ENCODE measurements at places on chromosomes 12 and 14. TPM values are rescaled to one million over a fixed set of nuclear protein-coding genes. Genes with fewer than 3 reads are reported as not detected.

GRCh38 chr14:68074765-68075381 is 255.3 kb downstream of the RAD51B start:
- no peak for DNase-seq

DNA sequence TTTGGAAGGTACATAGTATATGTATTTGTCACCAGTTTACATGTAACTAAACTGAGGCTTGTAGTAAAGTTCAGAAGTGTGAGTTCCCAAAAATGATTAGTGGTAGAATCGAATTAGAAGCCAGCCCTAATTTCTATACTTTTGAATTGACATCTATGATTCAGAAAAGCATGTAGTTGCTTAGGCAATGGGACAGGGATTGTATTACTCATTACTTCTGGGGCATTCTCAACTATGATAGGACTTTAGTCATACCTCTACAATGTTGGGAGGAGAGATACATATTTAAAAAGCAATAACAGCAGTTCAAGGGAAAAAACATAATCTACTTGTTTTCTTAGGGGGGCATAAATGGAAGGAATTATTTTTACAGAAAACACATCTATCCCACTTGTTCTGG is 277.9 kb upstream of the E2F7 start:
- no peak for DNase-seq

Gene NKX2-1
- not detected for total RNA-seq

DNA sequence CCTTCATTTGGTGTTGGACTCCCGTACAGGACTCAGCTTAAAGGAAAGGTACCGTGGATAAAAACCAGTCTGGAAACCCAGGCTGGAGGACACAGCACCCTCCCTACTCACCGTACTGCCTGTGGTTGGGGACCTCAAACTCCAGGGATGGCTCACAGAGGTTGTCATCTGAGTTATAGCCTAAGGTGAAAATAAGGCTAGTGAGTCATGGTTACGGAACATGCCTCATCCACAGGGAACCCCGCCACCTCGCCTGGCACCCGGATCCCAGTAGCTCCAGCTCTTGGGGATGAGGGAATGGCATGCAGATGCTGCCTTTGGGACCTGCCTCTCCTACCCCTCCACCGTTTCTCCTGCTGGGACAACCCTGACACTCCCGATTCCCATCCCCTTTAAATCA is 36.8 kb upstream of the GPR68 start:
- DNase-seq = no peak

DNA sequence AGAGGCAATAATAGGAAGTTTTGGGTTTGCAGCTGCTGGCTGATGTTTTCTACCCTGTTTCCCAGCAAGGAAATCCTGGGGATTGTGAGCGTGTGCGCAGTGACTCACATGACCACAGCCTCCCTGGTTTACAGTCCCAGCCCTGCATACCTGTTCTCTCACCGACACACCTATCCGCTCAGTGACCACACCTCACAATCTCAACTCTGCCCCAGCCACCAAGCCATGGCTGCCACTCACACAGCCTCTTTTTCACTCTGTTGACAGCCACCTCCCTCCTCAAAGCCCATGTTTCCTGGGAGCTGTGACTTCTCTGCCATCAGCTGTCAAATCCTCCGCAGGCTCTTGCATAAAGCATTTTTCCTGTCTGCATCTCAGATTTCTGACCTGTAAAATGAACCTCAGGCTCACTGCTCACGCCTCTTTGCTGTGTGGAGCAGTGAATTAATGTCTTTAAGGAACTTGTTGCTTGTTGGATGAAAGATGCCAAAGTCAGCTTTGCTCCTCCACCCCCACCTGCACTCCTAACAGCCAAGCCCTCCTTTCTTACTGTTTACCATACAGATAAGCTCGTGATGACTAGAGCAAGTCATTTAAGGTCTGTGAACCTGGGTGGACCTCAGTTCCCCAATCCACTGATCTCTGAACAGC is 43.5 kb downstream of the B4GALNT3 start:
- DNase-seq = peak; percentile 91

DNA sequence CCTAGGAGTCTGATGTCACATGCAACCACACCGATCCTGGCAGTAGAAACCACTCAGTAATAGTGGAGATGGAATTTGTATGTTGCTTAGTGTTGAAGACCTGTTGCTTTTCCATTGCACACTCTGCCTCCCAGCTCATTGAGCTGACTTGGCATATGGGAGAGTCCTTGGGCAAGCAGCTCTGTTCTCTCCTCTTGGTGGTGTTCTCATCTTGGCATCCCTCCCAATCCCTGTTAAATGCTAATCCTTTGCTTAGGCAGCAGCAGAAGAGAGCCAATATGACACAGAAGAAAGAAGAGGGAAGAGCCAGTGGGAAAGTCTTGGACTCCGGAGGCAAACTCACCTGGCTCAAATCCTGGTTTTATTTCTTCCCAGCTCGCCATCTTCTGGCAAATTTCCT is 178.0 kb upstream of the CAND1 start:
- no peak for DNase-seq

- DNase-seq = no peak
These were observed 152.4 kb upstream of the PELI2 start for GRCh38 chr14:55965851-55966250.

DNA sequence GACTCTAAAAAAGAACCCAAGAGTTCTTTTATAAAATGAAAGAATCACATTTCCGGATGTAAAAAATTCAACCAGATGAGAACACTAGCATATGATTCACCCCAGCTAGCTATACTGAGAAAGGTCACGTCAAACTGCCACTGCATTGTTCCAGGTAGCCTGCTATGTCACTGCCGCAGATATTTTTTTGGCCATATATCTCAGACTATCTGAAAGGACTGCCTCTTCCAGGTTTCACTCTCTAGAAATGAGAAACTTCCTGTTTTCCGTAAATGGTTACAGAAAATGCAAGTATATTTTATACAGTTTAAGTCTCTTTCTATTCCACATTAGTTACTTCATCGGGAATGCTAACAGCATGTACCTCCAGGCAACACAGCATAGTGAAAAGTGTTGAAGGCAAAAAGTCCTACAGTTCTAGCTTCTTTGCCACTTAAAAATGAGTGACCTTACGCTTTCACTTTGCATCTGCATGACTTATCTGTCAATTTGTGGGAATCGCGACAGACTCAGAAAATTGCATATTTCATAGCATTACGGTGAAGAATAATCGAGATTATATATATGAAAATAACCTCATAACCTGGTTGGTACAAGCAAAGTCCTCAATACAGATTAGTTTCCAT is 105.2 kb downstream of the MED13L start:
- no peak for DNase-seq

DNA sequence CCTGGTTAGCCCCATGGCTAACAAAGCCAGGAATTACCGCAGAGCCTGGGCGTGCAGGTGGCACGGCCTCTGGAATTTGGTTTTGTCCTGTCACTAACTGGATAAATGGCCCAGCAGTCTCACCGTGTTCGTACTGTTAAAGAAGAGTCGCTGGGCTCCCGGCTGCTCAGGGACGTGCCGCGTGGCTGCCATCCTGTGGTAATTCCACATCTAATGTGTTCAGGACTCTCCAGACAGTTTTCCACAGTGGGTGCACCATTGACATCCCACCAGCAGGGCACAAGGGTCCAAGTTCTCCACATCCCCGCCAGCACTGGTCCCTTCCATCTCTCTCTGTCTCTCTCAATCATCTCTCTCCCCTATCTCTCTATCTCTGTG is 19.6 kb downstream of the NOC4L start:
- no peak for DNase-seq

GRCh38 chr12:101963697-101964096 is 86.3 kb downstream of the DRAM1 start:
- DNase-seq = no peak

Gene TAS2R43
- 0.51 TPM for total RNA-seq

Gene LRR1
- 26.4 TPM for total RNA-seq

Gene KRT74
- total RNA-seq = not detected

Gene ACOT4
- total RNA-seq = 3.3 TPM

DNA sequence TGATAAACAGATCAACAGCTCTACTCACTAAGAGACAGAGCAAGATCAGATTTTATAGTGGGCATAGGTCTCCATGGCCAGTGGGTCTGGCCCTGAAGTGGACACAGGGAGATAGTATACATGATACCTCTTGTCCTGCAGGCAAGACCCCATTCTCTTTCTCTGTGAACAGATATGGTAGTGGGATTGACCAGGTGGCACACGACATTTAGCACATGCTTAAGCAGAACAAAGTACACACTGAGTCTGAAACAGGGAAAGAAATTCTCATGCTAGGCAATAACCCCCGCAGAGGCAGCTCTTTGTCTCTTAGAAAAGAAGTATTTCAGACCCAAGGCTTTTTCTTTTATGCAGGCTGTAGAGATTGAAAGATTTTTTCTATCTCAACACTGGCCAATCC is 1331.2 kb downstream of the FSCB start:
- no peak for DNase-seq

- DNase-seq = peak; percentile 66
These were observed 216.8 kb downstream of the MSRB3 start for GRCh38 chr12:65495233-65495632.

GRCh38 chr12:48817873-48818830 is at the start of gene CACNB3:
CACNB3 (plus strand) TSS chr12:48818496; CDS start chr12:48818930, 434 bp downstream.
- peak; percentile 53 for DNase-seq

Gene ATXN2
- 29.9 TPM for total RNA-seq

GRCh38 chr12:104596134-104596799 is 139.5 kb downstream of the CHST11 start:
- no peak for DNase-seq

Gene GYS2
- not detected for total RNA-seq

GRCh38 chr12:108773798-108774788 is 42.8 kb upstream of the CORO1C start:
- DNase-seq = peak; percentile 83

Gene ESR2
- total RNA-seq = not detected

DNA sequence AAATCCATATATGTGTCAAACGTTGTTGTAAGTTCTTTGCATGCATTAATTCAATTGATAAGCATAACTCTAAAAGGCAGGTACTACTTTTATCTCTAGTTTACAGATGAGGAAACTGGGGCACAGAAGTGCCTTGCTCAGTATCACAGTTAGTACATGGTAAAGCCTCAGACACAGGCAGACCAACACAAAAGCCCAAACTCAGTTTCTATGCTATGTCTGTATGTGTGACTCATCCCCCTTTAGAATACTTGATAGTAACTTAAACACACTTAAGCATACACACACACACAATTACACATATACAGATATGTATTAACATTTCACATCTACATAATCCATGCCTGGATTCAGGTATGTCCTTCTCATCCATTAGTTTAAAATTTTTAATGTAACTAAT is 88.0 kb downstream of the EPS8 start:
- DNase-seq = peak; percentile 54

Gene DYRK2
- 67.1 TPM for total RNA-seq

- DNase-seq = no peak
These were observed 127.8 kb downstream of the HELB start for GRCh38 chr12:66430106-66430505.

Gene TAS2R42
- not detected for total RNA-seq

Gene LRRK2
- not detected for total RNA-seq

Data from HT-29 (cell line).